ENCODE measurements at places on chromosomes 5 and 9.
A peak's percentile ranks its signal among the peaks of the same experiment; 100 is the strongest.

- DNase-seq, result no peak
These were observed 160.2 kb downstream of the ARHGEF28 start for GRCh38 chr5:73786043-73786831.

- DNase-seq, result no peak
These were observed 144.6 kb downstream of the CACNA1B start for GRCh38 chr9:138022121-138022741.

DNA sequence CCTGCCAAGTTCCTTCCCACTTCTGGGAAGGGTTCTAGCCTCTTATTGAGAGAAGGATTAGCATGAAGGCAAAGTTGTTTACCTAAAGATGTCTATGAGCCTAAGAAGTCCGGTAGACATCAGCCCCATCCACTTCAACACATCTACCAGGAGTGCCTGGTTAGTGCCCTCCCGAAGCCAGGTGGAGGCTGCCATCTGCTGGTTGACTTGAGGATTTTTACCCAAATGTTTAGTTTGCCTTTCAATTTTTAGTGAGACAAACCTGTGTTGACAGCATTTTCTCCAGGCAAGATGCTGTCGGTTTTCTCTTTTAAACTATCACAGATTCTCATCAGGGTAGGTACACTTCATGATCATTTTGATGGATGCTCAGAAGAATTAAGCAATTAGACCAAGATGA is 83.6 kb upstream of the TNFSF8 start:
- DNase-seq, result peak; percentile 46

GRCh38 chr5:10157085-10157669 is 92.5 kb downstream of the ATPSCKMT start:
- no peak for DNase-seq

DNA sequence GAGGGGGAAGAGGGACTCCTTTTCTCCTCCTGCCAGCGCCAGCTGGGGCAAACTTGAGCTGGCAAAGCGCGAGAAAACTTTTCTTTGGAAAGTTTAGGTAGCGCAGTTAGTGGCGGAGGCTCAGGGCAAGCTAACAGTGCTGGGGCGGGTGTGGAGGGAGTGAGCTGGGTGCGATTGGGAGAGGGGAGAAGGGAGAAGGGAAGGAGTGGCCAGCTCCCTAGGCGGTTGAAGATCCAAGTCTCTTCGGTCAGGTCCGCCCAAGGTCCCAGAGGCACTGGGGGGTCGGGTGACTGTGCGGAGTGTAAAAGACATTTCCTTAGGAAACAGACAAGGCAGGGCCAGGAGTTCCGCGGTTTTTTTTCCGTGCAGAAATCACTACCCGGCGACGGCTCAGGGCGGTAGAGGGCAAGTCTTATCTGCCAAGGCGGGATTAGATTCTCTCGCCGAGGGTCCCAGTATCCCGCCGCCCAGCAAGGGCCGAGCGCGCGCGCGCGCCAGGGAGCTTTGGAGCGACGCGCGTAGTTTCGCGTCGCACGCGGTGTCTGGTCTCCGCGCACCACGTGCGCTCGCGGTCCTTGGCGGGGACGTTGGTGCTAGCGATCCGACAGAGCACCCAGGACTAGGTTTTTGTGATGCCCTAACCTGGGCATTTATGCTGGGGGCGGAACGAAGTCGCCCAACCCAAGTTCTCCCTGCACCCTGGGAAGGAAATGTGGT is 33.6 kb upstream of the NFIB start:
- no peak for DNase-seq

DNA sequence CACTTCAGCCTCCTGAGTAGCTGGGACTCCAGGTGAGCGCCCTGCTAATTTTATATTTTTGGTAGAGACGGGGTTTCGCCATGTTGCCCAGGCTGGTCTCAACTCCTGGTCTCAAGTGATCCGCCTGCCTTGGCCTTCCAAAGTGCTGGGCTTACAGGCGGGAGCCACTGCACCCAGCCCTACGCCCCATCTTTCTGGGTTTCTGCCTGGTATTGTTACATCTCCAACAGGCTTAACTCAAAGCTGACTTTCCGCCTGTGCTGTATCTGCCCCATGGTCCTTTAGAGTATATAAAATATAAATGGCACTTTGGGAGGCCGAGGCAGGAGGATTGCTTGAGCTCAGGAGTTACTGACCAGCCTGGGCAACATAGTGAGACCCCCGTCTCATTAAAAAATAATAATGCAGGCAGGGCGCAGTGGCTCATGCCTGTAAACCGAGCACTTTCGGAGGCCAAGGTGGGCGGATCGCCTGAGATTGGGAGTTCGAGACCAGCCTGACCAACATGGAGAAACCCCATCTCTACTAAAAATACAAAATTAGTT is 36.5 kb upstream of the GLDC start:
- DNase-seq, result no peak

DNA sequence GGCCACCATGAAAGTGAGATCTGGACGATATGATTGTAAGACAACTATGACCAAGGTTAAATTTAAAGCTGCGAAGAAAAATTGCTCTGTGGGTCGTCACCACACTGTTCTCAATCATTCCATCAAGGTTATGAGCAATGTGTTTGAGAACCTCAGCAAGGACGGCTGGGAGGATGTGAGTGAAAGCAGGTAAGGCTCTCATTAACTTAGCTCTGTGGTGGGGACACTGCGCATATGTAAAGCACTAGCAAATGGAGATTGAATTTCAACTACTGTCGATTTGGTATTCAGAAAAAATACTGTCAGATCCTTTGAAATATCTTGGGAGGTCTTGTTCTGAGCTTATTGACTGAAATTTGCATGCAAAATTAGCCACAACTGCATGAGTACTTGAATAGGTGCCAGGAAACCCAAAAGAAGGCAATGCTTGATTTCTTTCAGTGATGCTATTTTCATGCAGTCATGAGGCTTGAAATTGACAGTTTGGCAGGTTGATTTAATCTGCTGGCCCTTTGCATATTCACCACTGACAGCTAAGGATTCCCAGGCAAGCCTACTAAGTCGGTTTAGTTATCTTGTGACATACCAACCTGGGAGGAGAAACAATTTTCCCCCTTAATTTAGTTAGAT is 183.9 kb upstream of the SH3GL2 start:
- DNase-seq, result no peak

- no peak for DNase-seq
These were observed 158.5 kb upstream of the CLINT1 start for GRCh38 chr5:158017469-158017868.

DNA sequence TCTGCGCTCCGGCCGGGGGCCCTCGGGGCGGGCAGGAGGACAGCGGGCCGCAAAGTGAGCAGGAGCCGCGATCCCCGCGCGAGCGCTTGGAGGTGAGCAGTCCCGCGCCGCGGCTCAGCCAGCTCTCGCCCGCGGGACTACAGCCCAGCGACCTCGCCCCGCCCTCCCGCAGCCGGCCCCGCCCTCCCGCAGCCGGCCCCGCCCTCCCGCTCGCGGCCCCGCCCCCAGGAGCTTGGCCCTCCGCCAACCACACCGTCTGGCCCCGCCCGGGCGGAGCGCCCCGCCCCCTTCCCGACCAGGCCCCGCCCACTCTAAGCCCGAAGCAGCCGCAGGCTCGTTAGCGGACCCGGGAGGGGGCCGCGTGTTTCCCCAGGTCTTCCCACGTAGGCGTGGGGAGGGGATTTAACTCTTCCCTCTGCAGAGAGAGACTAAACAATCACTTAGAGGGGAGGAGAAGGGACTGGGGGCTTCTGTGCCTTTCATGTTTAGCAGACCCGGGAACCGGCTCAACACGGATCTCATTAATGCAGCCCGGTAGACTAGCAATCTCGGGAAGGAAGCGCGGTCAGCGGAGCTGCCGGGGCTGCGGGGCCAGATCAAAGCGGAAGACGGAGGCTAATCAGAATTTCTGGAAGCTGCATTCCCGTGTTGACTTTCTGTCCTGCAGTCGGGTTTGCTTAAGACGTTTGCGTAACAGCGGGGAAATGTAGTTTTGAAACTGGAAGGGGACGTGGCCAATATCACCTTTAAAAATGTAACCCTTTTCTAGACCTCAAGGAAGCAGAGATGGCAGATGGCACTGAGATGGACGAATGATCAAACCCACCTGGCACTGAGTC is at the start of gene MYO10:
Gene MYO10 (minus strand): TSS at position 139 of the 839 bp plus-strand sequence. CDS start 480 bp downstream, outside the sequence.
- DNase-seq, result peak; percentile 62
